NCI-H1105 (cell line): ENCODE measurements at places on chromosomes 4 and X.

DNA sequence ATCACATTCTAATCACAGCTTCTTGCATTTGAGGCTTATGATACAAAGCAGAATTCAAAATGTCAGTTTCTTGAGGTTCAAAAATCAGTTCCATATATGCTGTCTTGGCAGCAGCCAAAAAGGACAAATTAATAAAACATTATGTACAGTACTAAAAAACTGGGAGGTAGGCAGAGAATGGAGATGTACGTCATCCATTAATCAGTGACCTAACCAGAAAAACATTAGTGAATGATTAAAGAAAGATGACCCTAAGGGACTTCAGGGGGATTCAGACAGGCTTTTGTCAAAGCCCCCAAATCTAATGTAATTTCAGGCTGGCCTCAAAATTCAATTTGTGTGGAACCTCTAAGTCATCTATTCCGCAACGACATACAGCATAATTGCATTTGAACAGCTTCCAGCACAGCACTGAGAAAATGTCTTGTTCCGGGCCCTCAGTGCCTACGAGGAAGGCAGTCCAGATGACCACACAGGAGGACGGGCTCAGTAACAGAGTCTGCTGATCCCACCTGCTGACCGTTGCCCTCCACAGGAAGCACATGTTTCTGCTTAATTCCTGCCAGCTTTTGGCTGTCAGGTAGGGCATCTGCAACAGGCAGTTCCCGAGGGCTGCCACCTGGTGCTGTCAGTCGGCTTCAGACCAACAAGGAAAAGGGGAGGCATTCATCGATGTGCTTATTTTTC lies 83.8 kb upstream of the HHIP start:
- DNase-seq, result no peak

- DNase-seq, result no peak
Observed at GRCh38 chrX:1105671-1106419, 106.6 kb downstream of the CRLF2 start.

DNA sequence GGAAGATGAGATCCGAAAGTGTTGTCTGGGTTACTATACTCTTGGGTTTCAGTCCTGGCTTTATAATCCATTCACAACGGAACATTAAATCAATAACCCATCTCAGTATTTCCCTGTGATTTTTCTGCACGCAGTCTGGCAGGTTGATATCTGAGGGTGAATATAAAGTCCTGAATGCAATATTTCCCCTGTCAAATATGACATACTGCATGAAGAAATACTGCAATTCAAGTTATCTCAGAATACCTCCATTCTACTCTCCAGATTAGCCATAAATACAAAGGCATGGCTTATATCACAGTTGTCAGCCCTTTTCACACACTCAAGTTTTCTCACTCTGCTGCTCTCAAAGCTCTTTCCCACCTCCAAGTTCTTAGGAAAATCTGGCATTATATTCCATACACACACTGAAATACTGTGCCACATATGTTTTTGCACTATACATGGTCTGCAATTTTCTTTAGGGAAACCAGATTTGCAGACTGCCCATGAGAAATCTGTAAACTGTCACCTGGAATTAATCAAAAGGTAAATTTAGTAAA lies 64.7 kb downstream of the WDFY3 start:
- no peak for DNase-seq

GRCh38 chr4:87758270-87758669 lies 41.1 kb upstream of the IBSP start:
- DNase-seq, result no peak

GRCh38 chrX:21176921-21177571 lies 197.2 kb upstream of the CNKSR2 start:
- DNase-seq, result no peak

- DNase-seq, result no peak
Observed at GRCh38 chr4:102037566-102037965, 247.0 kb downstream of the BANK1 start.

- no peak for DNase-seq
Observed at GRCh38 chrX:10944136-10944885, 166.8 kb upstream of the HCCS start.

GRCh38 chrX:136203951-136204350 lies 47.2 kb downstream of the MAP7D3 start:
- no peak for DNase-seq

GRCh38 chr4:142781114-142781513 lies 65.0 kb downstream of the INPP4B start:
- no peak for DNase-seq

DNA sequence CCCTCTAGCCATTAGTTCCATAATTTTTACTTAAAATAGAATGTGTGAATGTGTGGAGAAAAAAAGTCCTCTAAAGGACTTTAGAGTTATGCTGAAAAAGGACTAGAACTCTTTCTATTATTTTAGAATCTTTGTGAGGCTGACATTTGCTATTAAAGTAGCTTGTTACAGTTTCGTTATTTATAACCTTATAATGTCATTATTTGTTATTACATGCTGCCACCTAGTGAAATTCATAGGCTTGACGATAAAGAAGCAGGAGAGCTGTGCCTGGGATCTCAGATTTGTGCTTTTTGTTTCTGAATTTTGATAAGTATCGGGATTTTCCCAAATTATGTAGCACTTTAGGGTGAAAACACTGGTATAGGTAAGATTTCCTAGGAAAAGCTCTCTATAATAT lies 38.5 kb upstream of the TAPT1 start:
- no peak for DNase-seq

- DNase-seq, result no peak
Observed at GRCh38 chr4:107164962-107165475, 128.9 kb upstream of the DKK2 start.
